CMK (cell line): ENCODE measurements at places on chromosomes 2 and 18.
A peak's percentile ranks its signal among the peaks of the same experiment; 100 is the strongest.

DNA sequence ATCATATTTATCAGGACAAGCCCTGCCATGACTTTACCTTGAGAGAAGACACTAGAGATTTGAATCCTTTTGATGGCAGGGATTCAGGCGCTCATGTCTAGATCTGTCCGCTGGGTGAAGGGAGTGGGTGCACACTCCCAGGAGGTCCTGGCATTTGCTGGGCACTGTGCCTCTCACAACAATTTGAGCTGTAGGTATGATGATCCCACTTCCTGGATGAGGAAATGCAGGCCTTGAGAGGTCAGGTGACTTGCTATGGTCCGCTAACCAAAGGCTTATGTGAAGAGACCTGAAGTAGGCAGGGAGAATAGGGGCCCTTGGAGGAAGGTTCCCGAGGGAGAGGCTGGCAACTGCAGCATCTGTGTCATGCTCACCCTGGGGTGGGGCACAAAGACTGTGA, 206.1 kb downstream of the HAUS1 start:
- no peak for DNase-seq

DNA sequence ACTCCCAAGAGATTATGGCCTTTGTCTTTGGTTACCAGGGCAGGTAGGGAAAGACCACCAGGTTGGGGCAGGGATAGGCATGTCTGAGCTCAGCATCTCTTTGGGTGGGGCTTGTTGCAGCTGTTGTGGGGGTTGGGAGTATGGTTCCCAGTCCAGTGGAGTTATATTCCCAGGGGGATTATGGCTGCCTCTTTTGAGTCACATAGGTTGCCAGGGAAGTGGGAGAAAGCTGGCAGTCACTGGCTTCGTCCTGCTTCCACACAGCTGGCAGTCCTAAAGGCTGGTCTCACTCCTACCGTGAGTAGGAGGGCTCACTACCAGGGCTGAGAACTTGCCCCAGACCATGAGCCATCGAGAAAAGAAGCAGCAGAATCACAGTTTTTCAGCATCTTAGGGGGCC, 79.1 kb downstream of the LYPD6 start:
- no peak for DNase-seq

- DNase-seq: no peak
These were observed 272.0 kb upstream of the DSEL start for GRCh38 chr18:67788310-67789164.

- DNase-seq: peak; percentile 84
These were observed 114.1 kb downstream of the BCL11A start for GRCh38 chr2:60439219-60439974.

GRCh38 chr2:162232027-162232426, 11.2 kb downstream of the FAP start:
- no peak for DNase-seq

DNA sequence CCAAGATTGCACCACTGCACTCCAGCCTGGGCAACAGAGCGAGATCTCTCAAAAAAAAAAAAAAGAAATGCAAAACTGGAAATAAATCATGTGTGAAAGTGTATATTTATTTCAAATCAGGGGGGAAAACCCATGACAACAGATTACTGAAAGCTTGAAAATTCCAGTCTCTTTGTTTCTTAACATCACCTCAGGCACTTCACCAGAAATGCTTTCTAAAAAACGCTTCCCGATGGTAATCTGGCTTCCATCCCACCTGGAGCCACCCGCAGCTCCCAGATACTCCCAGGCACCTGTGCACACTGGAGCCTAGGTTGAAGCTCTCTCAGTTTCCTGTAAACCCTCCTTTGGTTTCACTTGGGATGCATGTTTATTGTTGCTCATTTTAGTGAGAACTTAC, 7.2 kb upstream of the ITGB6 start:
- DNase-seq: no peak

DNA sequence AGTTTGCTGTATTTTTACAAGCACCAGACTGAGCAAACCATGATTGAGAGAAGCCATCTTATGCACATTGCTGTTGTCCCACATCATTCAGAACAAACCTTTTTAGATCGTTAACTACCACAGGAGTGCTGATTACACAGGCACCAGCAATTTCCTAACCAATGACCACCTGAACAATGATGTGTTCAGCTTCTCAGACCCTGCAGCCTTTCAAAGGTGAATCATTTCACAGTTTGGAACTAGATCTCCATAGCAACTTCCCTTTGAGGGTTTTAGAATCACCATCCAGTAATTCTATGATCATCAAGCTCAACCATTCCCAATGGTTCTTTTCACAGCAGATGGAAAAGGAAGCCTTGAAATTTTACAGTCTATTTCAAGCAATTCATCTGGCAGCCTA, 71.4 kb downstream of the OLA1 start:
- DNase-seq: no peak

DNA sequence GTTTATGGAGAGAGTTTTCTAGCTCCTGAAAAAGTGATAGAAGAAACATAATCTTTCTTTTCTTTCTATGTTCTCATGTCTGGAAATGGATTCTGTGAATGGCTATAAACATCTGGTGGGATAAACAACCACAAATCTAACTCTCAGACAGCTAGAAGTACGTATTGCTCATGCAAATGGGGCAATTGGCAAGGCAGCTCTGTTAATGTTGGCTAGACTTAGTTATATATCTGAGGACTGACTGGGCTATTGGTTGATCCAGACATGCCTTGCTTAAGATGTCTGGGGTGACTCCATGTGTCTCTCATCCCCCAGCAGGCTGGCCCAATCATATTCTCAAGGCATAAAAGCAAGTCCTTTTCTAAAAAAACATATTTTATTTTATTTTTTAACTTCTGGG, 939.2 kb upstream of the NRXN1 start:
- no peak for DNase-seq
